Stimulated activated naive CD8-positive, alpha-beta T cell treated with anti-CD3 and anti-CD28 coated beads, Interleukin-15, Interleukin-2, amounts not matched to agents 100 U/mL and 50 U/mL, for 24 hours (primary cell): ENCODE measurements at places on chromosomes 6 and 20.

GRCh38 chr6:39083231-39083634 is 31.8 kb downstream of the SAYSD1 start:
- peak; percentile 28 for DNase-seq

DNA sequence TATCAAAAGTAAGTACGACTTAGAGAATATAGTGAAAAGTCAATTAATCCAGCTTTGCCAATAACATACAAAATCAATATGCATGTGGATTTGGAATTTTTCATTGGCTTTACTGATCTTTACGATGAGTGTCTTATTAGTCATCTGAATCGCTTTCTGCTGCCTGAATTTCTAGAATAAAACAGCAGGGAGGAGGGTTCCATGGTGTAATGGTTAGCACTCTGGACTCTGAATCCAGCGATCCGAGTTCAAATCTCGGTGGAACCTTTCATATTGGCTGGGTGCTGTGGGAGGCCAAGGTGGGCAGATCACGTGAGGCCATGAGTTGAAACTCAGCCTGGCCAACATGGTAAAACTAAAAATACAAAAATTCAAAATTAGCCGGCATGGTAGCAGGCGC is 448.8 kb downstream of the RNF144B start:
- no peak for DNase-seq

- no peak for DNase-seq
Measured at GRCh38 chr20:53713328-53714056, 119.9 kb upstream of the ZNF217 start.

- no peak for DNase-seq
Measured at GRCh38 chr6:33722103-33722623, 10.7 kb upstream of the UQCC2 start.

- no peak for DNase-seq
Measured at GRCh38 chr20:2834401-2835110, 5.9 kb downstream of the PCED1A start.

DNA sequence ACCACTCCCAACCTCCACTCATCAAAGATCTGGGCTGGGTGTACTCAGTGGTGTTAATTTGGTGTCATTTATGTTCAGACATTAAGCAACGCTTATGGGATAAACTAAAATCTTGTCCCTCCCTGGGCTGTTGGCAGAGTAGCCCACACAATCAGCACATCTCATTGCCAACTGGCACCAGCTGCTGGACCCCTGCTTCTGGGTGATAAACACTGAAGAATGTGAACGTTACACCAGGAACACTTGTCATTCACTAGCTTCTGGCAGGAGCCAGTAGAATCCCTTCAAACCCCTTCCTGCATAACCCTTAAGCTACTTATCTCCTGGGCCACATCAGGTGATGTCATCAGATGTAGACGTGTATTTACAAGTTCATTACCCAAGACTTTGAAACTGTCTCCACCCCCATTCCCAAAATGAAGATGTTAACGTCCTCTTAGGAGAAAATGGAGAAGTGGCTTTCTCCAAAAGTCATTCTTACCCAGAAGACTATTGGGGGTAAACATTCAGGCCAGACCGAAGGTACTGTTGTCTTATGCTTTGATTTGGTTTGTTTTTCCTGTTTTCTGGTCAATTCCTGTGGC is 107.8 kb upstream of the CD93 start:
- DNase-seq: no peak

DNA sequence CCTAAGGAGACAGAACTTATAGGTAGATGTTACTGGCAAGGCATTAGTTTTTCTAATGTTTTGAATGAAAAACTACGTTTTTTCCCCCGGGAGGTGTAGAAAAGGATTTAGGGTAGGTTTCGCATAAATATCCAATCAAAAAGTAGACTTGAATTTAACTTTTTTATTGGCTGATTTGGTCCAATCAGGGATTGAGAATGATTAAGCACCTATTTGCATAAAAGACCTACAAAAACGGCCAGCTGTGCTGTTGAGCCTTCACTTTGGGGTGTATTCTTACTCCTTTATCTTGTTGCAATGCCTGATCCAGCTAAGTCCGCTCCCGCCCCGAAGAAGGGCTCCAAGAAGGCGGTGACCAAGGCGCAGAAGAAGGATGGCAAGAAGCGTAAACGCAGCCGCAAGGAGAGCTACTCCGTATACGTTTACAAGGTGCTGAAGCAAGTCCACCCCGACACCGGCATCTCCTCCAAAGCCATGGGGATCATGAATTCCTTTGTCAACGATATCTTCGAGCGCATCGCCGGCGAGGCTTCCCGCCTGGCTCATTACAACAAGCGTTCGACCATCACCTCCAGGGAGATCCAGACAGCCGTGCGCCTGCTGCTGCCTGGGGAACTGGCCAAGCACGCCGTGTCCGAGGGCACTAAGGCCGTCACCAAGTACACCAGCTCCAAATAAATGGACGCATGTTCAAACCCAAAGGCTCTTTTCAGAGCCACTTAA is 113.5 kb upstream of the BTN3A2 start:
- peak; percentile 72 for DNase-seq

GRCh38 chr6:65110031-65110430 is 597.0 kb downstream of the EYS start:
- DNase-seq: no peak

- DNase-seq: peak; percentile 66
Measured at GRCh38 chr20:51766994-51767866, 960 bp downstream of the ATP9A start.

DNA sequence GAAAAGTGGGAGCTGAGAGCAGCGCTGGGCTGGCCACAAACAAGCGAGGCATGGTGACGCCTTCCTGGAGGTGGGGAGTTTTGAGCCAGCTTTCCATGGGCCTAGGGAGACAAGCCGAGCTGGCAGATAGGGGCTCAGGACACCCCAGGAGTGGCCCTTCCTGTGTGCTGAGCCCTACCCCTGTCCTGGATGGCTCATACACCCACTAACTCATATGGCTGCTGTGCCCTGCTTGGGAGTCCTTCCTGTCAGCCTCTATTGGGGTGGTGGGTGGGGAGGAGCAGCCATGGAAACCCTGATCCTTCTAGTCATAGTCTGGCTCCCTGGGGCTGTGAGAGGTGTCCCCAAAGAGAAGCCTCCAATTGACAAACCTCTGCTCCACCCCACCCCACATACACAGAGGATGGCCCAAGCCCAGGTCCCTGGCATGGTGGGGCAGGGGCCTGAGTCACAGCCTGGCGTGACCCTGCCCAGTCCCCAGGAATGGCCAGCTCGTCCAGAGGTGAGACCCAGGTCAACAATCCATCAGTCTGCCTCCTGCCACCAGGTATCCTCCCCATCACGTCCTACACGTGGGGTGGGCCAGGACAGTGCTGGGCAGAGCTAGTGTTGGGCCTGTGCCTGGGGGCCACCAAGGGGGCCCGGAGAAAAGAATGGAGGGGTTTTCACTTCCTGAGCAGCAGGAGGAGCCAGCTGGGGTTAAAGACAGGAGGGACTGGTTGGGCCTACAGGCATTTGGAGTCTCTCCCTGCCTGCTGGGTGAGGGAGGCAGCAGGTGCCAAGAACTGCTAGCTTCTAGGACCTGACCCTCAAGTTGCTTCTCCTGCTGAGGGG is 52.2 kb downstream of the MRPL14 start:
- DNase-seq: no peak

GRCh38 chr6:128039543-128039942 is 138.7 kb upstream of the THEMIS start:
- DNase-seq: no peak

- no peak for DNase-seq
Measured at GRCh38 chr20:58889334-58889760, 36.8 kb downstream of the GNAS start.

DNA sequence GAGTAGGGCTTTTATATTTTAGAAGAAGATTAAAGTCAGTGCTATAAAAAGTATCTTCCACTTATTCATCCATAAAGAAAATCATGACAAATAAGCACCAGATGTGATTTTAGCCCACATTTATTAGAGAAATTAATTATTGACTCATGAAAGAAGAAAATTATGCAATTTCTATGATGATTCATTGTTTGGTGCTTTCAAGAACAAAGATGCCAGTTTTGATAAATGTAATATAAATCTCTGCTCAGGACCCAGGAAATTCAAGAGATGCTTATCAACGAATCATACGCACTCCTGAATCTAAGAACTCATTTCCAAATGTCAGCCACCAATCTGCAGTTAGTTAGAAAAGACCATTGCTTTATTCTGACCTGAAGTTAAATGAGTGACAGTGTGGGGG is 211.4 kb downstream of the ARHGAP18 start:
- DNase-seq: no peak

DNA sequence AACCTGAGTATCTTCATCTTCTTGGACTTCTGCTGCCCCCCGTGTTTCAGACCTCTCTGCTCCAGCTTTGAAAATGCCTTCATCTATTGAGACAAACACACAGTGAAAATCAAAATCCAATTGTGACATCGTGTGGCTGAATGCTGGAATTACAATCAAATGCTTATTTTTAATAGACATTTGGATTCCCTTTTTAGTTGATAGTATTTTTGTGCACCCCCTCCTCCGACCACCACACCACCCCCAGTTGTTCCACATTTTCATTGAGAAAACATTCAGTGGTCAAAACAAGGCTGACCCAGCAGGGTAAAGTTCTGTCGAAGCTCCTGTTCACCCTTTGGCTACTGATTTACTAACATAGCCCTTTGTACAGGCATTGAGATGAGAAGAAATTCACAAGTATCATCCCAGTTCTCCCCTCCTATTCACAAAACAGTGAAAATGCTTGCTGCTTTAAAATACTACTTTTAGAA is 79.0 kb downstream of the NRSN1 start:
- no peak for DNase-seq

GRCh38 chr6:138187156-138187555 is 25.4 kb downstream of the ARFGEF3 start:
- DNase-seq: no peak

DNA sequence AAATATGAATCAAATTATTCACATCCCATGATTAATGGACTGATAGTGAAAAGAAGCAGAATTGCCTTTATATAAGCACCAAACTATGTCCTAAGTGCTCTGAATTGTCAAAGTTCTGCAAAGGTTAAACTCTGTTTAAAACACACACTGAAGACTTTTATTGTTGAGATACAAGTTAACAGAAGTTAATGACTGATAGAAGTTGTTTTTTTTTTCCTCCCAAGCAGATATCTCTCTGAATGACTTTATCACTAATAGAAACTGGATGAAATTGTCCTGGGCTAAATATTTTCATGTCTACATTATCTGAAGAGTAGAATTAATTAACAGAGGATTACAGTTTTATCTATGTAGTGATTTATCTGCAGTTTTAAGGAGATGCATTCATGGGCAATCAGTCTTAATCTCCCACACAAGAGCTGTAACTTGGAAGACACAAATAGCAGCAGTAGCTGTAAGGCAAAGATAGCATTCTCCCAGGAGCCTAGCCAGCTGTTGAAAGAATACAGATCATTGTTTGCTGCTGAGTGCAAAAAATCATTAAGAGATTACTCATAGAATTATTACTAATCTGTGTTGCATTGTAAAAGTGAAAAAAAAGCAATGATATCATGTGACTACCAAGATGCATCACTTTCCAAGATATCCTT is 49.9 kb downstream of the BMP5 start:
- DNase-seq: no peak

- DNase-seq: no peak
Measured at GRCh38 chr6:117512987-117513573, 30.6 kb downstream of the DCBLD1 start.

GRCh38 chr6:13260831-13261230 is 67.5 kb downstream of the TBC1D7 start:
- no peak for DNase-seq

DNA sequence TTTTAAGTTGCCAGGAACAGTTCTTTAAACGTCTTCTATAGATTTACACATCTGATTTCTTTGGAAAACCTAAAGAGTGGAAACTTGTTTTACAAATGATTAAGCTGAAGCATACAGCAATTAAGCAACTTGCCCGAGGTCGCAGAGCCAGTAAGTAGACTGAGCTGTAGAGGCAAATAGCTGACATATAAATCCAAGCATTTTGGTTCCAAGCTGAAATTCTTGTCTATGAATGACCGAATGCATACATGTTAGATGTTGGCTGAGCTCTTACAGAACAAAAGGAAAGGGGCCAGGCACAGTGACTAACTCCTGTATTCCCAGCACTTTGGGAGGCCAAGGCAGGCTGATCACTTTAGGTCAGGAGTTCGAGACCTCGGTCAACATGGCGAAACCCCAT is 101.8 kb upstream of the SGK1 start:
- DNase-seq: no peak

DNA sequence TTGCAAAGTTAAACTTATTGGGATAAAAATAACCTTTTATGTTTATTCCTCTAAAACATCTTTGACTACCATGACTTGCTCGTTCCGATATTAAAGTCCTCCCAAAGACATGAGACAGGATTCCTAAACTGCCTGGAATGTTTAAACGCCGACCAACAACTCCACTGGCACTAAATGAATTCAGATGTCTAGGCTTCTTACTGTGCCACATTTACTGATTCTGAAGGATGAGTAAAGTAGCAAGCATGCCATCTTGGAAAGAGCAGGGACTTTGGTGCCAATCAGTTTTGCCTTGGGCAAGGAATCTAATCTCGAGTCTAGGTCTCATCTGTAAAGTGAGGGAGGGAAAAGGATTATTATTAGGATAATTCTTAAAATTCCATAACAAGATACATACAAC is 25.3 kb downstream of the MBOAT1 start:
- DNase-seq: no peak

DNA sequence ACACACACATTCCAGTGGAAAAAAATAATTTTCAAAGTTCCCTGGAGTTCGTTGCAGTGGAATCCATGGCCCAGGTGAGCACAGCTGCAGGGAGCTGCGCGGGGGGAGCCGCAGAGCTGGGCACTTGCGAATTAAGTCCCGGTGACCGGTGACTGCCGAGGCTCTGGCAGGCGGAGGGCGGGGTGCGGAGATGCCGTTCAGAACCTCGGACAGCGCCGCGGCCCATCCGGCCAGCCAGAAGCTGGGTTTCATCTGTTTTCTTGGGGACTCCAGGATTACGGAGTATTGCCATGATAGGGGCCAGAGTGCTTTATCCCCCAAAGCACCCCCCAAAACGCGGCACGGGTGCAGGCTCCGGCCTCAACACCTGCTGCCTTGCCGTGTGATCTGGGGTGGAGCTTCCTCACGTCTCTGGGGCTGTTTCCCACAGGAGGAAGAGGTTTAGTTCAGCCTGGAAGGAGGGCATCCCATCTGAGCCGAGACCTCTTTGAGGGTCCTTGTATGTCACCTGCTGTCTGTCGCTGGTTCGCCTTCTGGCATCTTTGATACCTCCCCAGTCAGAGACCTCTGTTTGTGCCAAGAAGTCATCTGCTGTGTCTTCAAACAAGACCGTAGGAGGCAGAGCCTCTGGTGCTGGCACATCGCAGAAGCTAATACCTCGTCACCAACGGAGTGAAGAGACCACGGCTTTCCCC is 99.4 kb downstream of the YTHDF1 start:
- no peak for DNase-seq
